Osteoblast (primary cell): ENCODE measurements at places on chromosomes 2 and 18. TPM values are rescaled to one million over a fixed set of nuclear protein-coding genes. Genes with fewer than 3 reads are reported as not detected.

GRCh38 chr2:11008773-11009172, 97.0 kb downstream of the KCNF1 start:
- peaks cover 10% of the 10 kb centered on the region for H3K27me3 ChIP-seq
- H3K4me3 ChIP-seq, result no peak overlapping the region
- no peaks in the 10 kb centered on the region for H3K36me3 ChIP-seq
- no peaks in the 10 kb centered on the region for H3K4me1 ChIP-seq
- DNase-seq, result no peak

DNA sequence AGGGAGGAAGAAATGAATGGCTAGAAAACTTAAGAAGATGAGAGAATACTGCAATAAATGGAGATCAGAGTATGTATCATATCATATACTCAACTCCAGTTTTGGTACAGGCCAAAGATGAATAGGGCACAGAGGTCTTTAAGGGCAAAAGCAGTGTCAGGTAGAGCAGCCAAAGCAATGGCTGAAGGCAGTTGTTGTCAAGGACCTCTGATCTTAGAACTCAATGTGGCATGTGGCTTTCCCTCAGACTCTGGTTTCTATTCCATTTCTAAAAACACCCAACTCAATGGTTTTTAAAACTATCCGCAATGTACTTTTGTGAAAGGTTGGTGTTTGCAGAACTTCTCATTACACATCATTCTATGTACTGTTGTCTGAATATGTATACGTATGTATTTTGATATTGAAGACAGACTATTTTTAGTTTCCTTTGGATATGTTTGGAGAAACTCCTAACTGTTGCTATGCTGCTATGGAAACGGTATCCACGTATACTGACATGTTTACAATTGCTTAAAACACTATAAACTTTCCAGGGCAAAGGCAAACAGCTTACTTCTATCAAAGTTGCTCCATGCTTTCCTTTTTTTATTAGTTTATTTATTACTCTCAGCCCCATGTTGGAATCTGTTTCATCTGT, 58.1 kb upstream of the PELI1 start:
- no peak for DNase-seq
- H3K4me1 ChIP-seq, result peaks cover 16% of the 10 kb centered on the region
- peaks cover 16% of the 10 kb centered on the region for H3K27me3 ChIP-seq
- H3K27ac ChIP-seq, result no peak overlapping the region

DNA sequence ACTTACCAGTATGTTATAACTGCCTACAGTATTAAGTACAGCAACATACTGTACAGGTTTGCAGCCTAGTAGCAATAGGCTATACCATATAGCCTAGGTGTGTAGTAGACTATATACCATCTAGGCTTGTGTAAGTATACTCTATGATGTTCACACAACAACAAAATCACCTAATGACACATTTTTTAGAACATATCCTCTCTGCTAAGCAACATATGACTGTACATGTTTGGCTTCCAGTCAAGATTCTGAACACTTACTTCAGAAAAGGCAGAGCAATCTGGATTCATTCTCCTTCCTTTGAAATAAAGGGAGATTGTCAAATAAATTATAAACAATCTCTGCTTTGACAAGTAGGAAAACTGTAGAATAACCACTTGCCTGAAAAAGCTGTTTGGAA, 81.8 kb downstream of the EXOC6B start:
- H3K4me1 ChIP-seq, result no peaks in the 10 kb centered on the region
- no peaks in the 10 kb centered on the region for H3K27me3 ChIP-seq
- H3K4me3 ChIP-seq, result no peak overlapping the region
- DNase-seq, result peak; percentile 9

DNA sequence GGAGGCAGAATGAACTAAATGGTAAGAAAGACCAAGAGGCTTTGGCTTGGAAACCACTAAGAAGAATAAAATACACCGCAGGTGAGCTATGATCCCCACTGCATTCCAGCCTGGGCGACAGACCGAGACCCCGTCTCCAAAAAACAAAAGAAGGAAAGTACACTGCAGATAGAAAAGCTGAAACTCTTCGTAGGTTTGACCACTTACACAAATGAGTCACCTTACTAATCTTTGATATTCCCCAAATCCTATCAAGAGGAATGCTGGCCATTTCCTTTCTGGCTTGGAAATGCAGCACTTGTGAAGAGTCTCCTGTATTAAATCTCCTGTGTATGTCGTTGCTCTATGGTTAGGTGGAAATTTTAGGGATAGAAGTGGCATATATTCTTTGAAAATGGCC, 108.8 kb downstream of the MTCL1 start:
- peak overlapping the region; percentile 51 for H3K27ac ChIP-seq
- peak overlapping the region; percentile 9 for H3K4me3 ChIP-seq
- peaks cover 38% of the 10 kb centered on the region for H3K4me1 ChIP-seq
- DNase-seq, result no peak
- no peaks in the 10 kb centered on the region for H3K27me3 ChIP-seq

Gene RNF125
- under 0.01 and 0.59 TPM in 2 replicates for total RNA-seq

Gene TEX44
- total RNA-seq, result not detected in 2 replicates
